ENCODE measurements at places on chromosomes 2 and 18.

DNA sequence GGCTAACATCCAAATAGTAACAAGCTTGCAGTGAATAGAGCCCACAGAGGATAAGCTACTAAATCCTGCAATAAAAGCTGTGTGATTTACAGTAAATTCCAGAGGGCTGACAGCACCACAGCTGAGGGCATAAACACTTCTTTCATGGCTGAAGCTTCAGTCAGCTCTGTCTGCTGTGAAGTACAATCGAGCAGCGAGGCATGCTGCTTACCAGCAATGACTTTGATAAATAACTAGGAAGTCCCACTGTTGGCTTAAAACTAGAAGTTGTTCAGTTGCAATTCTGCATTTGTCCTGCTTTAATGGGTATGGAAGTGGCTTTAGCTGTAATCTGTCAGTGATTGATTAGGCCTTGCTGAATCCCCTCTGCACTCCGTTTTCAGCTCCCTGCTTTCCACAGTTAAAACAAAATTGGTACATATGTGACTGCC lies 65.2 kb upstream of the FIGN start:
- no peak overlapping the region for H3K27ac ChIP-seq
- no peaks in the 10 kb centered on the region for H3K4me1 ChIP-seq
- H3K36me3 ChIP-seq: no peaks in the 10 kb centered on the region
- no peak for DNase-seq
- no peaks in the 10 kb centered on the region for H3K27me3 ChIP-seq

- no peaks in the 10 kb centered on the region for H3K4me1 ChIP-seq
- H3K27ac ChIP-seq: no peak overlapping the region
- no peak for DNase-seq
- H3K27me3 ChIP-seq: peaks cover 6% of the 10 kb centered on the region
- H3K36me3 ChIP-seq: no peaks in the 10 kb centered on the region
- H3K4me3 ChIP-seq: no peak overlapping the region
Measured at GRCh38 chr2:67950919-67951318, 111.9 kb downstream of the C1D start.

GRCh38 chr2:217438821-217439220 lies 564.0 kb downstream of the TNS1 start:
- no peak overlapping the region for H3K27ac ChIP-seq
- H3K4me3 ChIP-seq: no peak overlapping the region
- H3K4me1 ChIP-seq: peaks cover 11% of the 10 kb centered on the region

DNA sequence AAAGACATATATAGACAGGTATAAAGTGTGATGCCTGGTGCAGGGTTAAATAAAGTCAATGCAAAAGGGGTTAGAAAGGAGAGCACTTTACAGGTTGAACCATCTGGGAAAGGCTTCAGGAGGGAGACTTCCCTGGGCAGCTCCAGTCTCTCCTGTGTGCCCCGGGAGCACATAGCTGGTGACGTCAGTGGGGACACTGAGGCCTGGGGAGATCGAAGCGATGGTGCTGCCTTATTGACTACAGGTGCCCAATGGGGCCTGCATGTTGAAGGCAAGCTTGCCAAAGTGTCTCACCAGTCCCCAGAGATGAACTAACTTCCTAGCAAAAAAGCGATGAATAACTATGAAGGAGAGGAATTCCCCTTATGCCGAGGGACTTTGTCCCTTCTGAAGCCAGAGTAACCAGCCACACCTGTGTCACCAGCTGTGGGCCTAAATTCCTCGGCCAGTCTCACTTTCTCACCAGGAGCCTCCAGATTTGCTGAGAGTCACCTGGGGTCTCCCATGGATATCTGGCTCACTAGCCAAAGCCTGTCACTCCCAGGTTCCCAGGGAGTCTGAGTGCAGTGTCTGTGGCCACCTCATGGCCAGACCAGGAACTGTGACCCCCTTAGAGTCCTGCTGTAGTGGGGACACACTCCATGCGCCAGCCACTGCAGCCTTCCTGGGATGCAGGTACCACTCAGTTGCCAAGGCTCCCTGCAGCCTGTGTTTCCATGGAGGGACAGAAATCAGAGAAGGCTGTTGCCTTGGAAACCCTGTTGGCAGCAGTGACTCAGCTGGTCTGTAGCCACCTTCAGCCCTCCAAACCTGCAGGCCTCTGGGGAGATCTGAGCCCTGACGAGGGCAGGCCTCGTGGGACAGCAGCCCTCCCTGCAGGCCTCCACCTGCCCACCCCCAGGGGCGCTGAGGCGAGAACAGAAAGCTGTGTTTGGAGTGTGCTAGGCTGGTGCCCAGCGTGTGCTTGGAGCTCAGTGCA lies 128.7 kb downstream of the CTIF start:
- no peak for DNase-seq
- peaks cover 4% of the 10 kb centered on the region for H3K27me3 ChIP-seq
- no peaks in the 10 kb centered on the region for H3K4me1 ChIP-seq
- H3K27ac ChIP-seq: no peak overlapping the region
